Parietal lobe (tissue), 2 donors: ENCODE measurements at places on chromosomes 1 and 21. TPM values are rescaled to one million over a fixed set of nuclear protein-coding genes. Genes with fewer than 3 reads are reported as not detected.

The SPRR3 gene
- total RNA-seq = not detected

The TRIM46 gene
- total RNA-seq = 36.3 TPM

The APH1A gene
- 64.2 TPM for total RNA-seq

The CFAP107 gene
- total RNA-seq = not detected

The SELENON gene
- total RNA-seq = 20.7 TPM

The GSTM5 gene
- total RNA-seq = 4.7 TPM

The ZNF593OS gene
- total RNA-seq = not detected

The ELAPOR1 gene
- total RNA-seq = 44.8 TPM

The RNF186 gene
- not detected for total RNA-seq

The CYP4A11 gene
- total RNA-seq = 0.31 TPM

The GPX7 gene
- total RNA-seq = 24.7 TPM

The ALPL gene
- 2.5 TPM for total RNA-seq

The EPHA10 gene
- total RNA-seq = 11.9 TPM

The FCRL4 gene
- not detected for total RNA-seq

The NR1I3 gene
- total RNA-seq = not detected

The TRIM67 gene
- 61.7 TPM for total RNA-seq

The BTBD19 gene
- total RNA-seq = 1.3 TPM

The HSPB7 gene
- not detected for total RNA-seq

The NBPF10 gene
- total RNA-seq = 1.9 TPM

The HCN3 gene
- 27.2 TPM for total RNA-seq

The LHX8 gene
- 0.31 TPM for total RNA-seq

The SELL gene
- total RNA-seq = 0.31 TPM

The SDC3 gene
- total RNA-seq = 84.5 TPM

The SERTAD4 gene
- total RNA-seq = 5.6 TPM

The LRP8 gene
- total RNA-seq = 216 TPM

The TENT5C gene
- 2.5 TPM for total RNA-seq

The OR2T35 gene
- not detected for total RNA-seq

The CGN gene
- 5.0 TPM for total RNA-seq

The ALG14 gene
- 4.7 TPM for total RNA-seq

The CD1B gene
- total RNA-seq = not detected

The PSMB2 gene
- 22.2 TPM for total RNA-seq

The ISG20L2 gene
- total RNA-seq = 14.1 TPM

The ADCY10 gene
- 0.63 TPM for total RNA-seq

The LRRC53 gene
- total RNA-seq = not detected
